ENCODE measurements at places on chromosomes 1 and 21. TPM values are rescaled to one million over a fixed set of nuclear protein-coding genes. Genes with fewer than 3 reads are reported as not detected.

DNA sequence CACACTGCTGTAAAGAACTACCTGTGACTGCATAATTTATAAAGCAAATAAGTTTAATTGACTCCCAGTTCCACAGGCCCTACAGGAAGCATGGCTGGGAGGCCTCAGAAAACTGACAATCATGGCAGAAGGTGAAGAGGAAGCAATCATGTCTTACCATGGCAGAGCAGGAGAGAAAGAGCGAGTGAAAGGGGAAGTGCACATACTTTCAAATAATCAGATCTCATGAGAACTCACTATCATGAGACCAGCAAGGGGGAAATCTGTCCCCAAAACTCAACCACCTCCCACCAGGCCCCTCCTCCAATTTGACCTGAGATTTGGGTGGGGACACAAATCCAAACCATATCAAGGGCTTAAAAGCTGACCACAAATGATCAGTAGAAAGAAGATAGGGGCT, 493.2 kb downstream of the PTPRC start:
- H3K4me3 ChIP-seq: no peak overlapping the region
- DNase-seq: no peak
- H3K36me3 ChIP-seq: no peaks in the 10 kb centered on the region
- no peaks in the 10 kb centered on the region for H3K4me1 ChIP-seq

GRCh38 chr1:966135-966703, at the start of gene PLEKHN1:
Gene PLEKHN1, plus strand, starts transcription at chr1:966482. Its CDS starts 50 bp downstream, at chr1:966532.
- no peak for DNase-seq
- peak within 1 kb of the TSS; percentile 77 for H3K4me3 ChIP-seq
- peaks cover 4% of the 10 kb centered on the region for H3K36me3 ChIP-seq
- H3K4me1 ChIP-seq: peaks cover 8% of the 10 kb centered on the region
- H3K27ac ChIP-seq: no peak within 1 kb of the TSS
- peaks cover 7% of the 10 kb centered on the region for H3K27me3 ChIP-seq

DNA sequence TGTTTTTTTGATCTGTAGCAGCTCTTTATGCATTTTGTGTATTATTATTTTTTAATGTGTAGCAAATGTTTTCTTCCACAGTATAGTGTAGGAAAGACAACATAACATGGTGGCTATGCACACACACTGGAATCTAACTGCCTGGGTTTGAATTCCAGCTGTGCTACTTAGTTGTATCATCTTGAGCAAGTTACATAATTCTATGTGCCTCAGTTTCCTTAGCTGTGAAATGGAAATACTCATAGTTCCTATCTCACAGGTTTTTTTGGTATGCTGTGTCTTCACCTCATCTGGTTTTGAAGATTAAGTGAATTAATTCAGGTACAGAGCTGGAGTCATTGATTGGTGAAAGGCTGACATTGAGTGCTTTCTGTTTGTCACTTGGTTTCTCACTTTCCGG, 1.2 kb upstream of the IARS2 start:
- no peaks in the 10 kb centered on the region for H3K4me1 ChIP-seq
- peaks cover 5% of the 10 kb centered on the region for H3K36me3 ChIP-seq
- no peak overlapping the region for H3K27ac ChIP-seq
- no peak for DNase-seq
- no peak overlapping the region for H3K4me3 ChIP-seq

ZNF684 gene
- 0.85 TPM for total RNA-seq
